K562 (cell line): ENCODE measurements at places on chromosomes 6 and 20. TPM values are rescaled to one million over a fixed set of nuclear protein-coding genes. Genes with fewer than 3 reads are reported as not detected.

MOG gene
- not detected in 2 replicates for total RNA-seq

GRCh38 chr20:62993856-62994494 lies 12.8 kb downstream of the BHLHE23 start:
- DNase-seq, result no peak

GRCh38 chr6:45038226-45038625 lies 289.9 kb upstream of the RUNX2 start:
- no peak for DNase-seq

GRCh38 chr20:9441948-9442347 lies 72.4 kb upstream of the LAMP5 start:
- DNase-seq, result no peak

APCDD1L gene
- total RNA-seq, result not detected in 2 replicates

TM9SF4 gene
- 35.0 and 37.9 TPM in 2 replicates for total RNA-seq

HEY2 gene
- 0.07 TPM in 1 of 2 replicates, not detected in the other for total RNA-seq

GRCh38 chr6:7417684-7418083 lies 28.1 kb downstream of the RIOK1 start:
- no peak for DNase-seq

GRCh38 chr6:37554480-37554819 lies 54.8 kb upstream of the CCDC167 start:
- DNase-seq, result no peak

OSTM1 gene
- 26.6 and 29.5 TPM in 2 replicates for total RNA-seq

- peak; percentile 94 for DNase-seq
Measured at GRCh38 chr20:63272105-63273058, at the start of gene ARFGAP1. Gene ARFGAP1, plus strand, starts transcription at chr20:63272813. Its CDS starts 2,768 bp downstream, at chr20:63275581.

MATN4 gene
- 0.13 TPM in 1 of 2 replicates, not detected in the other for total RNA-seq

- DNase-seq, result no peak
Measured at GRCh38 chr6:135424385-135424784, 73.2 kb downstream of the AHI1 start.

ETV7 gene
- 0.16 and 0.22 TPM in 2 replicates for total RNA-seq

SIGLEC1 gene
- 0.04 and 0.07 TPM in 2 replicates for total RNA-seq

TRIM15 gene
- 1.2 TPM in 2 replicates for total RNA-seq

IPCEF1 gene
- 0.02 and 0.18 TPM in 2 replicates for total RNA-seq

FNDC11 gene
- total RNA-seq, result 0.74 and 0.89 TPM in 2 replicates

- DNase-seq, result no peak
Measured at GRCh38 chr6:32843331-32843978, 392 bp downstream of the PSMB8 start.

OR2J3 gene
- total RNA-seq, result not detected in 2 replicates

DNA sequence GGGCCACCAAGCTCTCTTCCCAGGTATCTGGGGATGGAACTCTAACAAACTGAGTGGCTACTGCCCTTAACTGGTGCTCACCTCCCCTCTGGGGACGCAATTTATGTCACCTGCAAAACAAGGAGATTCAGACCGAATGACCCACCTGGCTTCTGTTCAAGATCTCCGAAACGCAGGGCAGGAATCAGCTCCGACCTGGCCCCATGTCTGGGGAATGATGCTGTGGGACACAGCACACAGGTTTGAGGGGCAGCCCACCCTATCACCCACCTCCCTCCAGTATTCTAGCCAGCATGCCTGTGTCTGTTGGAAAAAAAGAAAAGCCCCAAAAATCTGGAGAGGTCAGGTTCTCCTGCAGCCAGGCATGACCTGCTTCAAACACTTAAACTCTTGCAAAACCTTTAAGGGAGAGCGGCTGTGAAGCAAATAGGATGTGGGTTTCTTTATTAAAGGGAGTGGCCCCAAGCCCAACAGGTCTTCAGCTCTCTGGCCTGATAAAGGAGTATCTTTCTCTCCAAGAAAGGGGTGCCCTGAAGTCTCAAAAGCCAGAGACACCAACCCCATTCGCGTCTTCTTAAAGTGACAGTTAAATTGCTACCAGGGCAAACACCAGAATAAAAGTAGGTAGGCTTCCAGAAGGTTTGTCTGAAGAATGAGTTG lies 6.4 kb downstream of the PREX1 start:
- no peak for DNase-seq

DNA sequence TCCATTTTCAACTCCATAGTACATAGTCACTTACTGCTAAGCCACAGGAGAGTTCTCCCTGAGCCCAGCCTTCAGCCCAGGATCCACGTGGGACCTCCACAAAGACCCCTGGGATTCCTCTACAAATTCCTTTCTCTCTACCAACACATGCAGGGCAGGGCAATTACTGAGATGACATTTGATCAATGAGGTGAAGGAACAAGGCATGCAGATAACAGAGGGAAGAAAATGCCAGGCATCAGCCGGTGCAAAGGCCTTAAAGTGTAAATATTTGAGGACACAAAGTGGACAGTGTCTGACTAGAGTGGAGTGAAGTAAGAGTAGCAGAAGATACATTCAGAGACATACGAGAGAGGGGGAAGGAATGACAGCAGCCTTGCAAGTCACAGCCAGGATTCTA lies 70.2 kb downstream of the HS3ST5 start:
- DNase-seq, result no peak

GRCh38 chr6:112014483-112014882 lies 39.4 kb upstream of the CCN6 start:
- DNase-seq, result no peak

ZNF184 gene
- 10.7 and 11.0 TPM in 2 replicates for total RNA-seq

GRCh38 chr20:48667889-48668413 lies 159.8 kb downstream of the PREX1 start:
- DNase-seq, result no peak

- no peak for DNase-seq
Measured at GRCh38 chr6:33248643-33248931, 23.1 kb downstream of the VPS52 start.

DNA sequence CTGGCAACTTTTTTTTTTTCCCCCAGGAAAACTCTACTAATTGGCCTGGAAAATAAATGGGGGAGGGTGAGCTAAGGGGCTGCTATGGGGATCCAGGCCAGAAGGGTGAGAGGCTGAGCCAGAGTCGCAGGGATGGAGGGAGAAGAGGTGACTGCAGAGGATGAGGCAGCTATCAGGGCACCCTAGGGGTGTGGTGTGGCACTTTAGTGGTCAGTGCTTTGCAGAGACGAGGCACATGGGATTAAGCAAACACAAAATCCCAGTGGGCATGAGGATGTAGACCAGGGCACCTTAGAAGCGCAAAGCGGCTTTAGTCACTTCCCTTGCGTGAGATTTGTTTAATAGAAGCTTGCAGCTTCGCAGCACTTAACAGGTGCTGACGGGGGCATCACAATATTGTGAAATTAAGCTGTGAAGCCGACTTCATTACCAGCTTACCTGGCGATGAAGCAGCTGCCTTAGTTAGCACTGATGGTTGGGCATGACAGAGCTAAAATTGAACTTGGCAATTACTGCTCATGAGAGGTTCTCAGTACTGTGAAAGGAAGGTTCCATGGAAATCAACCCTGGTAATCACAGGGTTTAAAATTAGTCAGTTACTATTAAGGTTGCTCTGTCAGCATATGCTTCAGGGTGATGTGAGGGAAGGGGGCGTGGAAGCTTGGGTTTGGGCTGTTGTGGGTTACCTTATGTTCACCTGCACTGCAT lies 26.0 kb downstream of the TOX2 start:
- no peak for DNase-seq

GRCh38 chr6:12555267-12555666 lies 161.3 kb upstream of the PHACTR1 start:
- DNase-seq, result no peak

DNA sequence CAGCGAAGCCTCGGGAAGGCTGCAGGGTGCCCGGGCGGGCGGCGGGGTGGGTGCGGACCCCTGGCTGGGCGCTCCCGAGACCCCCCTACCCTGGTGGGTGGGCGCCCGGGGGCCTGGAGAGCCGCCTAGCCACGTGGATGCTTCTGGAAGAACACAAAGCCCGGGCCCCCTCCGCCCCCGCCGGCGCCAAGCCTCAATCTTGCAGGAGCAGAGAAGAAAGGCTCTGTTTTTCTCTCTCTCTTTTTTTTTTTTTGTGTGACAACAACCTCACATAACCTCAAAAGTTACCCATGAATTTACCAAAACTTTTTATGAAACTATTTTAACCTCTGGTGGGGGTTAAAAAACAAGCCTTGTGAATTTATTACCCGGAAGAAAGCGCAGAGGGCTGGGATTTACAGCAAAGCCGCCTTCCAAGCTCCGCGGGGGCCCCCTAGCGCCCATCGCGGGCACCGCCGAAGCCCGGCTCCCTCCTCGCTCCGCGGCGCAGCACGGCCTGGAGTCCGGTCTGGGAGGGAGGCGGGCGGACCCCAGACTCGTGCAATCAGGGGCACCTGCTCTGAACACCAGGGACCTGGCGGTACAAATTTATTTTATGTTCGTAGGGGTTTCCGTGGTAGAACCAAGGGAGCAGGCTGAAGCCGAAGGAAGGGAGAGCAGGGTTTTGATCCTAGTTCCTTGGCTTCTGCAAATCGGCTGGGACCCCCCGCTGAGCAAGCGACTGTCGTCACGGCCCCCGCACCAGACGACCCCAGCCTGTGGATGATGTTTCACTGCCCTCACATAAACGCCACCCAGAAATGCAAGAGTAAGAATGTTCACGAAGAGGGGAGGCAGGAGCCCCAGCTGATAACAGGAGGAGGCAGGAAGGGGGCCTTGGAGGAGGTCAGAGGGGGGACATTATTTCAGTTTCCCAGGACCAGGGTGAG lies 58.9 kb downstream of the ZNF831 start:
- DNase-seq, result peak; percentile 85

TNFRSF21 gene
- 5.5 and 5.7 TPM in 2 replicates for total RNA-seq

MARCKS gene
- 2.7 and 2.9 TPM in 2 replicates for total RNA-seq

- DNase-seq, result no peak
Measured at GRCh38 chr20:32663335-32664011, 10.3 kb downstream of the C20orf203 start.

NUS1 gene
- 47.1 and 51.4 TPM in 2 replicates for total RNA-seq

DNA sequence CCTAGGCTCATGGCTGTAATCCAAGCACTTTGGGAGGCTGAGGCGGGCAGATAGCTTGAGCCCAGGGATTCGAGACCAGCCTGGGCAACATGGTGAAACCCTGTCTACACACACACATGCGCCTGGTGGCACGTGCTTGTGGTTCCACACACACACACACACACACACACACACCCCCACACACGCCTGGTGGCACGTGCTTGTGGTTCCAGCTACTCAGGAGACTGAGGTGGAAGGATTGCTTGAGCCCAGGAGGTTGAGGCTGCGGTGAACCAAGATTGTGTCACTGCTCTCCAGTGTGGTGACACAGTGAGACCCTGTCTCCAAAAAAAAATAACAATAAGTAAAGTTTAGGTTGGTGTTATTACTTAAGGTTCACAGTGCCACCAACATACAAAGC lies 165.8 kb downstream of the ZFAND3 start:
- DNase-seq, result no peak

GRCh38 chr6:80544976-80545722 lies 438.7 kb downstream of the BCKDHB start:
- no peak for DNase-seq

CLPSL1 gene
- total RNA-seq, result not detected in 2 replicates

RBM24 gene
- total RNA-seq, result not detected in 2 replicates

DNA sequence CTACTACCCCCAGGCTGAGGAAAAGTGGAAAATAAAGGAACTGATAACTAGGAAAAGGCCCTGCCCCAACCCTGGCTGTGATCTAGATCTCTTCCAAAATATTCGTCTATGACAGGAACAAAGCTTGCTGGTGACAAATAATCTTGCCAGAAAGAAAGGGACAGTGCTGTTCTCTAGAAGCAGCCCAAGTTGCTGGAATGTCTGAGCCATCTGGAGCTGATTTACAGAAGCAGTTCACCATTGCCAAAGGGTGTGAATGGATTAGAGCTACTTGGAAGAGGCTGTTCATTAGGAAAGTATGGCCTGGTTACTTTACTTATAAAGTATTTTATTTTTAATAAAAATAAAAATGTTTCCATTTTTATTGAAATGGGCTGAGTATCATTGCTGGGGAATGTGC lies 146.3 kb downstream of the EPM2A start:
- no peak for DNase-seq

- DNase-seq, result no peak
Measured at GRCh38 chr6:28209753-28210535, 15.1 kb upstream of the ZSCAN9 start.

- DNase-seq, result no peak
Measured at GRCh38 chr6:62285612-62286469, at the start of gene KHDRBS2. Gene KHDRBS2, minus strand, starts transcription at chr6:62286225.

- DNase-seq, result peak; percentile 87
Measured at GRCh38 chr6:52598123-52598823, 21.4 kb upstream of the TRAM2 start.

GRCh38 chr20:45406260-45407066 lies 1.6 kb upstream of the DBNDD2 start:
- DNase-seq, result peak; percentile 86

ABT1 gene
- total RNA-seq, result 45.4 and 47.8 TPM in 2 replicates
